ENCODE measurements at places on chromosomes 1 and 21.

GRCh38 chr1:17360272-17360956, 11.6 kb upstream of the PADI6 start:
- no peak for ATAC-seq

DNA sequence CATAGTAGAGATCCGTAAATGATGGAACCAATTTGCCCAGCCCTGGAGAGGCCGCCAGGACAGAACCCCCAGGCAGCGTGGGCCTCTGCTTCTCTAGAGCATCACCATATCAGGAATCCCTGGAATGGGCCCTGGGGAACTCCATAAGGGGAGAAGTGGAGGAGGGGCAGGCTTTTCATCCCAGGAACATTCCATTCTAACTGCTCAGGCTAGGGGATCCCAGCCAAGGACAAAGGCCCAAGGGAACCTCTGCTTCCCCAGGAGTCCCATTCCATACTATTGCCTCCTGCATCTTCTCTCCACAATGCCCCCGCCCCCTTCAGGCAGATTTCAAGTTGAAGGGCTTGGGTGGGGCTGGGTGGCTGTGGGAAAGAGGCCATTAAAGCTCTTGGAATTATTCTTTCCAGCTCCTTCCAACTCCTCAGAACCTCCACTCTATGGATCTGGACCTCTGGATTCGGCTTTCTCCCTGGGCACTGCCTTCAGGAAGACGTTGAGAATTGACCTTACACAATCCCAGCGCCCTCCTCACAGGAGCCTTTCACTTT, 6.0 kb downstream of the TRNP1 start:
- peak; percentile 78 for ATAC-seq

- ATAC-seq = no peak
Observed at GRCh38 chr1:236020359-236021219, 44.3 kb downstream of the NID1 start.

DNA sequence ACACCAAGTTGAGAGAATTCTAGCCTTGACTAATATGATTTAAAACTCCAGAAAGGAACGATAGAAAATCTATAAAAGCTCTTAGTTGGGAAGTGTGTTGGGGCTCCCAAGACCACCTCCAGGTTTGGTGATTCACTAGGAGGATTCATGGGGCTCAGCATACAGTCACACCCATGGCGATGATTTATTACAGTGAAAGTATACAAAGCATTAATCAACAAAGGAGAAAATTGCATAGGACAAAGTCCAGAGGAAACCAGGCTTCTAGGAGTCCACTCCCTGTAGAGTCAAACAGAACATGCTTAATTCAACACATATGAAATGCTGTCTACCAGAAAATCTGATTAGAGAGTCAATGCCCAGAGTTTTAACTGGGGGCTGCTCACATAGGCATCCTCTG, 4.8 kb downstream of the CDCA8 start:
- no peak for ATAC-seq

- no peak for ATAC-seq
Observed at GRCh38 chr1:184567009-184567408, 180.2 kb downstream of the C1orf21 start.

GRCh38 chr21:36184545-36184944, 27.9 kb downstream of the DOP1B start:
- ATAC-seq = no peak

GRCh38 chr1:151594143-151594625, 17.7 kb upstream of the SNX27 start:
- peak; percentile 94 for ATAC-seq

GRCh38 chr1:74505928-74506710, 6.3 kb downstream of the LRRC53 start:
- no peak for ATAC-seq

DNA sequence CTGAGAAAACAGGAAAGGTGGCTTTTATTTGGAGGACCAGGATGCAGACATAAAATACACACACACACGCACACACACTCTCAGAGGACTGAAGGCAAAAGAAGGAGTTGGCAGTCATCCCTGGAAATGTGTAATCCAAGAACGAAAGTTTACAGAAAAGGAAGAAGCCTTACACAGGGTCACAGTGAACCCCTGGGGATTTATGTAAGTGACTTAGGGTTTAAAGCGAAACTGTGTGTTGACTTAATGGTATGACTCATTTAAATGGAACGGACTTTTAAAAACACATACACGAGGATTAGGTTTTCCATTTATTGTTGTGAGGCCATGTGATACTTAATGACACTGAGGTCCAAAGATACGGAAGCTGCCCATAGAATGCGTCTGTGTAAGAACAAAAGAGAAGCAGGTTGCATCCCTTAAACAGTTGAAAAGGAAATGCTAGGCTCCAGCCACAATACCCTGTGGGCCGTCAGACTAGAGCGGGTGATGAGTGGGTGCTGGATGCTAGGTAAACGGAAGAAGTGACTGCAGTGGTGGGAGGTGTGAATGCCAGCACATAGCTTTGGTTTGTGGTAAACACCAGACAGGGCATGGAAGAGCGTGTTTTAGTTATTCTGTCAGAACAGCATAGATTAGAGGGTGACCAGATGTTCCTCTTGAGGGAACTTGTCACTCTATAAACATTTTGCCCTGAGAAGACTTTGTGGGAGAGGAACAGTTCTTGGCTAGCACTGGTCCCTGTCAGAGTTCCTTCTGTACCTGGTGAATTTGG, 21.6 kb upstream of the BCL10 start:
- ATAC-seq = peak; percentile 79

DNA sequence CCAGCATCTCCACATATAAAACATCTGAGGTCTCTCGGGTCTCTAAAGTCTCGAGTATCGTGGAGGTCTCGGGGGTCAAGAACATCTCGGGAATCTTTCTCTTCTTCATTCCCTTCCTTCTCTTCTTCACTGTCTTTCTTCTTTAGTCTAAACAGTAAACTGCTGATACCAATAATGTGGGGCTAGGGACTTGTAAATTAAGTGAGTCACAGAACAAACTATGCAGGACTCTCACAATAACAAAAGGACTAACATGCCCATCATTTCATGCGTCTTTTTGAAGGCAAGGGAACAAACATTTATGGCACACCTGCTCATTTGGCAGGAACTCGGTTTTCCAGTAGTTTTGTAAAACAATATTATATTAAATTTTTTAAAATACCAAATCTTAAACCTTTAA, 32.4 kb downstream of the PRPF38A start:
- ATAC-seq = no peak

GRCh38 chr1:222618880-222619596, 1.1 kb downstream of the MIA3 start:
- ATAC-seq = peak; percentile 58

GRCh38 chr1:226711976-226712741, 26.9 kb downstream of the ITPKB start:
- no peak for ATAC-seq

DNA sequence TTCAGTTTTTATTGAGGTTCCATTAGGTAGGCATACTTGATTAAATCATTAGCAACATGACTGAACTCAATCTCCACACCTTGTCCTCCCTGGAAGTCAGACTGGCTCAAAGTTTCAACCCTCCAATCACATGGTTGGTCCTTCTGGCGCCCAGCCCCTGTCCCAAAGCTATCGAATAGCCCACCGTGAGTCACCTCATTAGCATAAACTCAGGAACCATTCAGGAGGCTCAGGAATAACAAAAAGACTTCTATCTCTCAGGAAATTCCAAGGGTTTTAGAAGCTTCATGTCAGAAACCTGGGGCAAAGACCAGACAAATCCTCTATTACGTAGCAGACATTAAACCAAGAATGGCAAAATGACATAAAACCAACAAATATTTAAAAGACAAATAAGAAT, 78.6 kb downstream of the RGS2 start:
- no peak for ATAC-seq

- no peak for ATAC-seq
Observed at GRCh38 chr1:215600867-215601266, 33.8 kb downstream of the KCTD3 start.

DNA sequence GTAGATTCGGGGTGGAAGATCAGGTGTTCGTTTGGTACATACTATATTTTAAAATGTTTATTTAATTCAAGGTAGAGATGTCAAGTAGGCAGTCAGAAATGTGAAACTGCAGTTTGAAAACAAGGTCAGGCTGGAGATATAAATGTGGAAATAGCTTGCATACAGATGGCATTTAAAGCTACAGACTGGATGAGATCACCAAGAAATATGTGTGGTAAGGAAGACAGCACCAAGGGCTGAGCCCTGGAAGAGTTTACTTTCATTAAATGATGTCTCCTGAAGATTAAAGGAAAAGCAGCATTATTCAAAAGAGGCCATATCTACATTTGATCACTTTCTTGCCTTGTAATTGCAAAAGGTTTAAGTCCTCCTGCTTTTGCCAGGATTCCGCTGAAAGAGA, 271.3 kb downstream of the PTBP2 start:
- ATAC-seq = peak; percentile 58

DNA sequence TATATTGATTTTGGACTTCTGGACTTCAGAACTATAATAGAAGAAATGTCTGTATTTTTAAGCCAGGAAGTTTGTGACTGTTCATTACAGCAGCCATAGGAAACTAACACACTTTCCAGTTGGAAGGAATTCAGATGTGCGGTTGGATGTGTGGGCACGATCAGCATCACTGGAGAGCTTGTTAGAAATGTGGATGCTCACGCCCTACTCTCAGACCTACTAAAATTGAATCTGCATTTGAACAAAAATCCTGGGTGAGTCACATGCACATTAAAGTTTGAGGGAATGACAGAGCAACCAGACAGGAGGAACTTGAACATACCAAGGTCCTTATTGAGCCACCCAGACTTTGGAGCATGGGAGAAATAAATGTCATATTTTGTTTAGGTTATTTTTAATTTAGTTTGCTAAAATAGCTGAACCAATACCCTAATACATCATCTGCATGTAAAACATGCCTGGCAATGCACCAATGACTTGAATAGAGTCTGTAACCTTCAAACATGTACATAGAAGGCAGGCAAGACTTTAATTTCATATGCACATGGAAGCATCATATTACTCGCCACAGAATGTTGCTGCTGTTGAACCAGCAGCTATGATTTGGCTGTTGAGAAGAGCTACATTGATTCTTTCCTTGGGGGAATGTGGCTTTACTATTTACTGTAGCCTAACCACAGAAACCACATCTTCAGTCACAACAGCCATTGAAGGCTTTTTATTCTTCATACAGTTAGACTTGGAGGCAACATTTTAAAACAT, 346.2 kb downstream of the BARHL2 start:
- no peak for ATAC-seq

DNA sequence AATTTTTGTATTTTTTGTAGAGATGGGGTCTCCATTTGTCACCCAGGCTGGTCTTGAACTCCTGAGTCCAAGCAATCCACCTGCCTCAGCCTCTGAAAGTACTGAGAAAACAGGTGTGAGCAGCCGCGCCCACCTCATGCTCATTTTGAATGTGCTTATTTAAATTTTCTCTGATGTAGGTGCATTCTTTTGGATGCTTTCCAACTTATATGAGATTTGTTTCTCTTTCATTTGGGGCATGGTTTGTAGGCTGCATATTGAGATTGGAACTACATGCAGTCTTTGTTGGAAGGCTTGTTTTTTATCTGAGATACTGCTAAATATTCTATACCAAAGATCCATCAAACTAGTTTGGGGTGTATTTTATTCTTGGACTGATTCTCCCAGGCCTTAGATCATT, 81.0 kb upstream of the IVNS1ABP start:
- ATAC-seq = no peak

- no peak for ATAC-seq
Observed at GRCh38 chr1:244448279-244449036, 3.3 kb downstream of the ADSS2 start.

DNA sequence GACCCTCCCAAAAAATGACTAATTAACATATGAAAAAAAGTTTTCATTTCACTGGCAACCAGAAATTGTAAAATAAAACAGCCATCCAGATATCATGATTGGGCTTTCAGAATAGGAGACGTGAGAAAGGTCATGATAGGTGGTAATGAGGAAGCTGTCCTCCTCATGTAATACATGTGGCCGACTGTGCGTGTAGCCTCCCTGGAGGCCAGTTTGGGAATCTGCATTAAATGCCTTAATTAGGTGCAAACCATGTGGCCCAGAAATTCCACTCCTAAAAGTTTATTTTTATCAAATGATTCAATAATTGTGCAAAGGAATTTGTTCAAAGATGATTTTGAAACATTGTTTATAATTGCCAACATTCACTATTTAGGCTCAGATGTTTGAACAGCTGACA, 127.6 kb upstream of the C1orf105 start:
- no peak for ATAC-seq

GRCh38 chr21:25578056-25578961, 29.0 kb downstream of the MRPL39 start:
- ATAC-seq = peak; percentile 11

DNA sequence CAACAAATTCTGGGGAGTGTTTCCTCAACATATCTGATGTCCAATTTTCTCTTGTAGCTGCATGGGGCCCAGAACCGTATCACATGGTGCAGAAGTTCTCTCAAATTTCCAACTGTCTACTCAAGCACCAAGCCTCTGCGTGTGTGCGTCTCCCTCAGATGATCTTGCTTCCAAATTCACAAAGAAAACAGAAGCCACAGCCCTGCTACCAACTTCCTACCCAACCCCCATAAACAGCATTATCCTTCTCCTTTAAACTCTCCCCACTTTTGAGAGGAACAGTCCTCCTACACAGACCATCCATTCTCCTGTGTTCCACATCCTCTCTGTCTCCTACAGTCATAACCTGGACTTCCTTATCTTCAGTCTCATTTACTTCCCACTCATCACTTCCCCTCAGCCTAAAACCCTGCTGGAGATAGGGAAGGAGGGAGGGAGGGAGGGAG, 354.1 kb downstream of the SMYD3 start:
- ATAC-seq = no peak

GRCh38 chr1:46445773-46446256, 43.8 kb upstream of the DMBX1 start:
- no peak for ATAC-seq

DNA sequence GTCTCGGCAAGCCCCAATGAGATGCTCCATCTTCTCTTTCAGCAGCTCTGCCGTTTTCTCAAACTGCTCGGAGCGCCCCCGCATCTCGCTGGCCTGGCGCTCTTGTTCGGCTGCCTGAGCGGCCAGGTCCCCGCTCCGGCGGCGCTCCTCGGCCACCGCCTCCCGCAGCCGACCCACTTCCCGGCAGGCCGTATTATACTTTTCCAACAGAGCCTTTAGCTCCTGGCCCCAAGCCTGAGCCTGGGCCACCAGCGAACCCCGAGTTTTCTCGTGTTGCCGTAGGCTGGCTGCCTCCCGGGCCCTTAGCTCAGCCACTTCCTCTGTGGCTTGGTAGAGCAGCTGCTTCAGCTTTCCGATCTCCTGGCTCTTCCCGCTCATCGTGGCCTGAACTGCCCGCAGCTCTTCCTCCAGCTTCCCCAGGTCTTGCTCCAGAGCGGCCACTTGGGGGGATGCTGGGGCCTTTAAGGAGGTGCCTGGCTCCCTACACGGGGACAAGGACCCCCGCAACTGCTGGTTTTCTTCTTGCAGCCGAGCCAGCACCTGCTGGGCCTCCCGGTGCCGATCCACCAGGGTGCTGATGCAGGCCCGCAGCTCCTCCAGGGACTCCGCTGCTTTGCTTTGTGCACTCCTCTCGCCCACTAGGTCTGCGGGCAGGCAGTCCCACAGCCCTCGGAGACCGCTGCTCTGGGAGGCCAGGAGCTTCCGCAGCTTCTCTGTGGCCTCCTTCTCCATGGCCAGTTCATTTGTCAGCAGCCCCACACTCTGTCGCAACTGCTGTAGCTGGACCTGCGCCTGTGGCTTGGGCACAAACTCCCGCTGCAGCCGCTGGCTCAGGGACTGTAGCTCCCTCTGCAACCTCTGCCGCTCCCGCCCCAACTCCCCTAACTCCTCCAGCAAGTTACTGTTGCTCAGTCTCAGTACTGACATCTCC, 13.4 kb upstream of the PIAS3 start:
- no peak for ATAC-seq

- peak; percentile 89 for ATAC-seq
Observed at GRCh38 chr1:208159555-208160258, 84.5 kb downstream of the PLXNA2 start.

GRCh38 chr21:21159253-21159899, 161.2 kb downstream of the NCAM2 start:
- no peak for ATAC-seq
